ENCODE measurements at places on chromosomes 3 and 15.

GRCh38 chr3:177068967-177069366 lies 128.3 kb downstream of the TBL1XR1 start:
- no peak for DNase-seq

DNA sequence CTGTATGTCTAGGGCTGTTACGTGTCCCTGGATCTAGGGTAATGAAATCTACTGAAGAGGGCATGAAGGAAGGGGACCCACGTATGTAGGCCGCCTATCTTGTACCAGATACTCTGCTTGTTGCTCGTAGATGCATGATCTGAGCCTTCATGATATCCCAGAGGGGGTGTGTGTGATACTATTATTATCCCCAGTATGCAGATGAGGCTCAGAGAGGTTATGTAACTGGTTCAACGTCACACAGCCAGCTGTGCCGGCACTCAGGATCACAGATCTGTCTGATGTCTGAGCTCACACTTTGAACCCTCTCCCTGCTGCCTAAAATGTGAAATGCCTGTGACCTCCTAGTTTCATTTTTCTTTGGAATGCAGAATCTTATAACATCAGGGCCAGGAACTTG lies 36.2 kb upstream of the SEC13 start:
- DNase-seq = no peak

GRCh38 chr3:56976651-56977560 lies 83.6 kb upstream of the SPATA12 start:
- no peak for DNase-seq

DNA sequence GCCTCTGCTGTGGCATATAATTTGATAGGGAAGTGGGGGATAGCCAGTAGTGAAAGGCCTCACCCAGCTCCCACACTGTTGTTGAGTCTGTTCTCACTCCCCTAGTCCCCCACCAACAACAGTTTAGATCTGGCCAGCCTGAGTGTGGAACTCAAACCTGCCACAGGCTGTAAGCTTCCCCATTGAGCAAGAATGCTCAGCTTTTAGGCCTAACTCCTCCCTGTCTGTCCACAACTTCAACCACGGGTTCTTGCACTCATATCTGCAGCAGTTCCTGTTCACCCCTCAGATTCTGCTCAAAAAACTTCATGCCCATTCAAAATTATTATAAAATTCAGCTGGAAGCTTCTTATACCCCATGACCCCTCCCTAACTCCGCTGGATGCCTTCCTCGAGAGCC lies 975.1 kb downstream of the NSUN3 start:
- DNase-seq = no peak

DNA sequence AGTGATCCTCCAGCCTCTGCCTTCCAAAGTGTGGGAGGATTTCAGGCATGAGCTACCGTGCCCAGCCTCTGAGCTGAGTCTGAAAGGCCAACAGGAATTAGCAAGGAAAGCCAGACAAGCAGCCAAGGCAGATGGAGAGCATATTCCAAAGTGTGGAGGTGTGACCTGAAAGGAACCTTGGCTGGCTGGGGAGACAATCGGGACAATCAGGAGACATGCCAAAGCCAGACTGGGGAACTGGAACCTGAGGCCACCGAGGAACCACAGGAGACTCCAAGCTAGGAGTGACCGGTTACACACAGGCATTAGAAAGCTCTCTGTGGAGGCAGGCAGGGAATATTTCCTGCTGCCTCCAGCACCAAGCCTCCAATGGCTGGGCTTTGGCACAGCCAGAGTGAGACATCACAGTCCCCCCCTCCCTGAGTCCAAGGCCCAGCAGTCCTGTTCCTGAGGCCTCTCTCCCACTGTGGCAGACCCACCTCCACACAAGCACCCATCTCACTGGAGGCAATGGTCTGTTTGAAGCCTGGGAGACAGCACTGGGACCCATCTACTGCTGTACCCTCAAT lies 4.5 kb upstream of the C15orf39 start:
- DNase-seq = no peak

DNA sequence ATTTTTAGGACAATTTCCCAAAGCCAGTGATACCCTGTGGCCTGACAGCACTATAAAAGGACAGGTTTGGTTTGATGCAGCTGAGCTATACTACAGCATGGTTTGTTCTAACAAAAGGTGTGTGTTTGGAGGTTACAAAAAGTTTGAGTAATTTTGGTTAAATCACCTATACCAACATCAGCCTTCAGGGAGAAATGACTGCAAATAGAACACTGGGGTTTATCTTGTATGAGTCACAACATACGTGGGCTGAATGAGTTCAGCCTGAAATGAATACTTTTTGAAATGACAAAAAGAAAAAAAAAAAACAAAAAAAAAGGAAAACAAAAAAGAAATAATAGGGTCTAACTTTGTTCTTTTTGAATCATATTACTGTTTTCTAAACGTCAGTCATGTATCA lies 345.7 kb downstream of the CNTN3 start:
- DNase-seq = no peak

GRCh38 chr3:179794355-179794754 lies 141.5 kb downstream of the USP13 start:
- DNase-seq = no peak

GRCh38 chr3:22292681-22293080 lies 541.7 kb upstream of the ZNF385D start:
- DNase-seq = no peak

- no peak for DNase-seq
Measured at GRCh38 chr15:50476143-50476542, 51.9 kb downstream of the USP8 start.

DNA sequence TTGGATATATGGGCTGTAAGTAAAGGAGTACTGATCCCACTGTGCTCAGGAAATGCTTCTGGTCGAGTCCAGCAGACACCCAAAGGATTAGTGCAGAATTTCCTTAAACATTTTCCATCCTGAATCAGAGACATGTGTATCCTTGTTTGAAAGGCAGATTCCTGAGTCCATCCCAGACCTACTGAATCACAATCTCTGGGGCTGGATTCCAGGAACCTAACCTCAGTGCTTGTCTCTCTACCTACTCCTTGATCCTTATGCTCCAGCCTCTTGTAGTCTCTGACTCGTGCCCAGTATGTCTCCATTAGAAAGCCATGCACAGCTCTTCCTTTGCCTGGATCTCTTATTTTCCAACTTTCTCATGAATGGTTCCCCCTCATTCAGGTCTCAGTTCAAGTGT lies 585.8 kb downstream of the NLGN1 start:
- no peak for DNase-seq

GRCh38 chr3:89584398-89584797 lies 477.0 kb downstream of the EPHA3 start:
- DNase-seq = no peak

DNA sequence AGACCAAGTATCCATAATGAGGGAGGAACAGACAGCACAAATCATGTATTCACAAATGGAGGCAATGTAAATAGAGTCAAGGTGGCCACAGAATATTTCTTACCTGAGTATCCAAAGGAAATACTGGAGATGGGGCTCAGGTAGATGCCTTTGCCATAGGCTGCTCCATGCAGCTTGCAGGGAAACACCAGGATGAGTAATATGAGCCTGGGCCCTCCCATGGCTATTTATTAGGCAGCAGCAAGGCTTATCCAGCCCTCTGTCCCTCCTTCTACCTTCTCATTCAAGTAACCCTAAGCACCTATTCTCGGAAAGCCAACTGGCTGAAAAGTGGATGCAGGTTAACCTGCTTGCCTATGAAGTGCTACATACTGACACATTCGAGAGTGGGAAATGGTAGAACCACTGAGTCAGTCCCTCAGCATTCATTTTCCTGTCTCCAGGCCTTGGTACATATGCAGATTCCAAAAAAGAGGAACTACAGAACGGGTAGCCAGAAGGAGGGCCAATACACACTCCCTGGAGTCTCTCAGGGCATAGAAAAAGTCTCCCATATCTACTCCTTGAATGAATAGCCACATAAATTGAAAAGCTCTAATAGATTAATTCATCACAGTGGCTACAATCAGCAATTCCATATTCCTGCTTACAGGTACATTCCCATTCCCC lies 18.3 kb upstream of the PKM start:
- DNase-seq = no peak

DNA sequence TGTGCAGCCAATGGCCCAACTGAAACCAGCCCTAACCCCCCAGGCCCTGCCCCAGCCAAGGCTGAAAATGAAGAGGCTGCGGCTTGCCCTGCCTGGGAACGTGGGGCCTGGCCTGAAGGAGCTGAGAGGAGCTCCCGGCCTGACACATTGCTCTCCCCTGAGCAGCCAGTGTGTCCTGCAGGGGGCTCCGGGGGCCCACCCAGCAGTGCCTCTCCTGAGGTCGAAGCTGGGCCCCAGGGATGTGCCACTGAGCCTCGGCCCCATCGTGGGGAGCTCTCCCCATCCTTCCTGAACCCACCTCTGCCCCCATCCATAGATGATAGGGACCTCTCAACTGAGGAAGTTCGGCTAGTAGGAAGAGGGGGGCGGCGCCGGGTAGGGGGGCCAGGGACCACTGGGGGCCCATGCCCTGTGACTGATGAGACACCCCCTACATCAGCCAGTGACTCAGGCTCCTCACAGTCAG lies 11.2 kb downstream of the MAP1A start:
- DNase-seq = no peak

Measured in stimulated activated CD4-positive, alpha-beta T cell treated with anti-CD3 and anti-CD28 coated beads, Interleukin-15, amount 100 ng/mL, for 24 hours (primary cell).